ENCODE measurements at places on chromosomes 3 and 15.

DNA sequence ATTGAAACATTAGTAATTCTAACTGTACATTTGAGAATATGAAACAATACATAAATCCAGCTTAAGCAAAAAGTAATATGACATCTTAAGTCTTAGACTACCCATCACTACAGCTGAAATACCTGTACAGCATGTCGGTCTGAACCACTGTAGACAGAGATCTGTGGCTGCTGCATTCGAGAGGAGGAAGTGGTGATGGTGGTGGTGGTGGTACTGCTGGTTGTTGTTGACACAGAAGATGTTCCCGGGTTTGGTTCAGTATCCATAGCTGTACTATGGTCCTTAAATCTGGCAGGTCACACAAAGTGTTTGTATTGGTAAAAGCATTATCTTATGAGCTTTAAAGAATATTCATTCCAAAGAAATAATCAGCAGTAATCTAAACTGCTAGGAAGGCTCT lies 2.9 kb downstream of the PHC3 start:
- peak; percentile 71 for DNase-seq

DNA sequence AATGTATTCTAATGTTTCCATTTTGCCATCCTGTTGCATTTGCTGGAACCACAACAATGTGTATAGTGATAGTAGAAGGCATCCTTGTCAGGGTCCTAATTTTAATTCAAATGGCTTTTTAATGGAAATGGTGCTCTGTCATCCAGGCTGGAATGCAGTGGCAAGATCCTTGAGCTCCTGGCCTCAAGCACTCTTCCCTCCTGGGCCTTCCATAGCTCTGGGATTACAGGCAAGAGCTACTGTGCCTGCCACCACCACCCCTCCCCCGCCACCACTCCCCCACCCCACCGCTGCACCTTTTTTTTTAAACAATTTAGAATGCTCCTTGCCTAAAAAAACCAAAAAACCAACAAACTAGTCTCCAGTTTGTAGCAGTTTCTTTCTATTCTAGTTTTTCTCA lies 15.2 kb upstream of the IQCF6 start:
- DNase-seq: no peak

DNA sequence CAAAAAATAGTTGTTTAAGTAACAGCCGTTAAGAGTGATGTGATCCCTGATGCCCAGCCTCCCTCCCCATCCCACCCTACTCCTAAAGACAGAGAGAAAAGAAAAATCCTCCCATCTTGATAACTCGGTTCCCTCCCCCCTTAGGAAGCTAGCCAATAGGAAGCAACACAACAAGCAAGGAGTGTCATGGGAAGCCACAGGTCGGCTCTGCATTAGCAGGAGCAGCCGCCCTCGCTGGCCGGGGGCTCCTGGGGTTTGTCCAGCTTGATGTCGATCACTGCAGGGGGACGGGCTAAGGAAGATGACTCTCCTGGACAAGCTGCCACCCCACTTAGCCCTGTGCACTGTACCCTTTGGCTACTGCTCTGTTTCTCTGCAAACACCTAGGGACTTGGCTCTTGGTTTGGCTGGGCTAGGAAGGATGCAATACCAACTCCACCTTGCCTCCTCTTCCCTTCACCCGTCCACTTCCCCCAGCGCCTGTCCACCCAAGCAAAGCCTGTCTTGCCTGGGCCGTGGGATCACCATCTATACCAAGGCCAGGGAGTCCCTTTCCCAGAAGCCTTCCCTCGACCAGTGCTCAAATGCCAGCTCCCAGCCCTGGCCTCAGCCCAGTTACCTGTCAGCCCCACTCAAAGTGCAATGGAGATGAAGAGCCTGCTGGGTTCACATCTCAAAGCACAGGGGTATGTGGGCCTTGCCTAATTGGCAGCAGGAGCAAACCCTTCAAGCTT lies 23.1 kb downstream of the SRPRB start:
- DNase-seq: no peak

- DNase-seq: no peak
These were observed 38.1 kb downstream of the SRGAP3 start for GRCh38 chr3:9211155-9211950.

- no peak for DNase-seq
These were observed 33.4 kb downstream of the SLCO3A1 start for GRCh38 chr15:91886878-91887277.

GRCh38 chr15:32656091-32656490 lies 14.6 kb downstream of the SCG5 start:
- DNase-seq: no peak

DNA sequence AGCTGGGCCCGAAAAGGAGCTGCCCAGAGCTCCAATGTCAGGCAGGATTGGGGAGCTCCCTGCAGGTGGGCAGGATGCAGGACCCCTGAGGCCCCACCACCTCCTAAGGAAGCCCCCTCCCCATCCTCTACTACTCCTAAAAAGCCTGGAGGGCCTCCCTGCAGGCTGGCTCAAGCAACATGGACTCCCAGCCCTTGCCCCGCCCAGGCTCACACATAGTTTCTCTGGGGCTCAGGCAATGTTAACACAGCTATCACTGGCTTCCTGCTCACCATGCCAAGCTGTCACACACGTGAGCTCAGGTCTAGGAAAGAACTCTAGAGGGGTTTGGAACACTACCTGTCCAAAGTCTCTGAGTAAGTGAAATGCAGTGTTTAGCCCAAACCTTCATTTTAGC lies 65.4 kb upstream of the ZNF148 start:
- no peak for DNase-seq

- no peak for DNase-seq
These were observed 32.2 kb upstream of the CDCP1 start for GRCh38 chr3:45178183-45179023.

DNA sequence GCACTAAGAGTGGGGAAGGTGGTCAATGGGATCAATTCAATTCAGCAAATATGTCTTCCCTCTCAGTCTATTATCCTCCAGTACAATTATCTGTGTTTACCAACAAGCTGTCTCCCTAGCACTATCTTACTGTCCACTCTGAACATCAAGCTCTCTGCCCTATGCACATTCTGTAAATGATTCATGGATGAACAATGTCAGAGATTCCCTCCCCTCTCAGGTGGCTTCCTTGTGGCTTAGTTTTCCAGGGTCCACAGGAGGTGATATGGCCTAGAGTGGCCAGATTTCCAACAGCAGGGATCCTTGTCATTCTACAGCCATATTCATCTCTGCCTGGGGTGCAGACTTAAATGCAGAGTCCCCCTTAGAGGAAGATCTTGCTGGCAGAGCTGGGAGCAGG lies 225.1 kb downstream of the UACA start:
- DNase-seq: no peak
